ENCODE measurements at places on chromosomes 1 and 21. TPM values are rescaled to one million over a fixed set of nuclear protein-coding genes. Genes with fewer than 3 reads are reported as not detected.

The PDZK1 gene
- 1.4 TPM for total RNA-seq

- H3K27ac ChIP-seq = no peak overlapping the region
- no peaks in the 10 kb centered on the region for H3K27me3 ChIP-seq
- no peak for DNase-seq
- H3K4me3 ChIP-seq = no peak overlapping the region
- no peaks in the 10 kb centered on the region for H3K36me3 ChIP-seq
- H3K4me1 ChIP-seq = no peaks in the 10 kb centered on the region
These were observed 40.4 kb upstream of the TMEM61 start for GRCh38 chr1:54940042-54940441.

GRCh38 chr1:24558455-24558854, 2.6 kb downstream of the NCMAP start:
- DNase-seq = no peak
- H3K27me3 ChIP-seq = peaks cover 14% of the 10 kb centered on the region
- H3K4me3 ChIP-seq = no peak overlapping the region
- H3K36me3 ChIP-seq = no peaks in the 10 kb centered on the region

DNA sequence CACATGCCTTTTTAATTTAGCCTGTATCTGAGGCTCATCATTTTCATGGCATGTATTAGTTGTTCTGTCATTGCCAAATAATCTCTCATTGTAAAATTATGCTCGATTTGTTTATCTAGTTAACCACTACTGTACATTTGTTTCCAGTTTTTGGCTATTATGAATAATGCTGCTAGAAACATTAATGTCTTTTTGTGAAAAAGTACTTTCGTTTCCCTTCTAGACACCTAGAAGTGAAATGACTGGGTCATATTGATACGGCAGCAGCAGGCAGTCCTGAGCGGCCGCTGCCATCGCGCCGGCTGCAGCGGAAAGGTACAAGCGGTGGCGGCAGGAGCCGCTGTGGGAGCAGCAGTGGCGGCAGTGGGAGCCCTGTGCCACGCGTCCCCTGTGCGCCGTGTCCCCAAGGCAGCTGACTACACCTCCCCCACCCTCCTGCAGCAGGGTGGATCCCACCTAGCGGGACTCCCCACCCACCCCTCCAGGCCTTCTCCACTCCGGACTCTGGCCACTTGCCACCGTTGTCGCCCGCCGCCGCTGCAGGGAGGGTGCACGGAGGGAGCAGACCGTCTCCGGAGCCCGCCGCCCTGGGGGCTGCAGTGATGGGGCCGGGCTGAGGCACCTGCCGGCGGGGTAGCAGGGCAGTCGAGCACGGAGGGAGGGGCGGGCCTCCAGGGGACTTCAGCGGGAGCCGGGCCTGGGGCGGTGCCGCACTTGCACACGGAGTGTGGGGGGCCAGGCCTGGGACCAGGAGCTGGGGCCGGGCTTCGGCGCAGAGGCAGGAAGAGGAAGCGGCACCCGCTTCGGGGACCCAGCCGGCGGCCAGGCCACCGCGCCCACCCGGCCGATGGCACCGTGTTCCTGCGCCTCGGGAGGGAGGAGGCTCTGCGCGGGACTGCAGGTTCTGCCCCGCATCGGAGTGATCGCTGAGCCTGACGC, 66.8 kb upstream of the RGS7 start:
- H3K27ac ChIP-seq = no peak overlapping the region
- peaks cover 9% of the 10 kb centered on the region for H3K27me3 ChIP-seq
- H3K4me3 ChIP-seq = peak overlapping the region; percentile 5
- peaks cover 5% of the 10 kb centered on the region for H3K4me1 ChIP-seq

The C1orf210 gene
- total RNA-seq = not detected
